ENCODE measurements at places on chromosomes 3 and 15. TPM values are rescaled to one million over a fixed set of nuclear protein-coding genes. Genes with fewer than 3 reads are reported as not detected.

- H3K4me1 ChIP-seq = no peaks in the 10 kb centered on the region
- no peaks in the 10 kb centered on the region for H3K27me3 ChIP-seq
- H3K27ac ChIP-seq = no peak overlapping the region
- DNase-seq = no peak
- H3K4me3 ChIP-seq = no peak overlapping the region
- H3K36me3 ChIP-seq = no peaks in the 10 kb centered on the region
Measured at GRCh38 chr3:10549617-10550230, 44.3 kb upstream of the ATP2B2 start.

Gene RTF1
- total RNA-seq = 40.6 TPM

- H3K27me3 ChIP-seq = no peaks in the 10 kb centered on the region
- no peak for DNase-seq
- no peaks in the 10 kb centered on the region for H3K4me1 ChIP-seq
- H3K4me3 ChIP-seq = no peak overlapping the region
Measured at GRCh38 chr3:100781301-100781700, 72.0 kb downstream of the TFG start.

GRCh38 chr15:36403351-36403750 is 176.1 kb upstream of the CDIN1 start:
- H3K36me3 ChIP-seq = no peaks in the 10 kb centered on the region
- DNase-seq = no peak
- no peak overlapping the region for H3K4me3 ChIP-seq
- no peaks in the 10 kb centered on the region for H3K27me3 ChIP-seq
- peaks cover 7% of the 10 kb centered on the region for H3K4me1 ChIP-seq

DNA sequence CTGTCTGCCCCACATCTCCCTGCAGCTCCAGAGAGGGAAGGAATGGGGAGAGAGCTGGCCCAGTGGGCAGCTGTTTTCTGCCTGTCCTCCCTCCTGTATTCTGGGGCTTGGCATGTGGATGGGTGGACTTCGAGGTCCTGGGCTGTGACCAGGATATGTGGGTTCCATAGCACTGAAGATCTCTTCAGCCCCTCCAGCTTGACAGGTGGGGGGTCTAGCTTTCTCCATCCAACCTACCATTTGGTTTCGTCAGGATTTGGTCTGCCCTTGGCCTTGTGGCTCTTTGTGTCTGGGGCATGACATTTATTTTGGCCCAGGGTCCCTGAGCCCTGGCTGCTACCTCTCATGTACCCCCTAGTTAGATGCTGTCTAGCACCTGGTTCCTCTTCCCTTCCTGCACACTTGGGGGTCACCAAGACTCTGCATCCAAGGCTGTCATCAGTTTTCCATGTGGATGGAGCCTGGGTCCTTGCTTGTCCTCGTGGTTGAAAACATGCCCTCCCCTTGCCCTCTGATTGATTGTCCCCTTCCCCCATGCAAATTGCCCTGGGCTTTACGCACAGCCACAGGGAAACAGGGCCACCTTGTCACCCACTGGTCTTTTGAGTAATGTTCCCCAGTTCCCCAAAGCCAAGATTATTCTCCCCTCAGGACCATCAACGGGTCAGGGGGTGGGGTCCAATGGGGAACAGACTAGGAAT is 3.2 kb downstream of the EPHB3 start:
- no peaks in the 10 kb centered on the region for H3K36me3 ChIP-seq
- H3K4me1 ChIP-seq = peaks cover 4% of the 10 kb centered on the region
- no peak for DNase-seq
- peaks cover 41% of the 10 kb centered on the region for H3K27me3 ChIP-seq

Gene WNT5A
- 0.25 TPM for total RNA-seq

DNA sequence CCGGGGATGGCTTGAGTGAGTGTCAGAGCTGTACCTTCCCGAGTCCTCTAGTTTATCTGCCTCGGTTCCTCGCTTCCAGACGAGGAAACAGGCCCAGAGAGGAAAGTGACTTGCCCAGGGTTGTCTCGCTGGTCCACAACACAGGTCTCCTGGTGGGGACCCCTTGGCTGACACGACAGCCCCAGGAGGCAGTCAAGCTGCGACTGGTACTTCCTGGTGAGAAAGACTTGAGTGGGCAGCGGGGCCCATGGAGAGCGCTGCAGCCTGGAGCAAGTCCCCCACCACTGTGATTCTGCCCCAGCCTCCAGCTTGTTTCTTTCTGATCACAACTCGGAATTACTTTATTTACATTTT is 600 bp upstream of the CHRNA5 start:
- no peak overlapping the region for H3K27ac ChIP-seq
- no peak for DNase-seq
- H3K4me1 ChIP-seq = peaks cover 12% of the 10 kb centered on the region
- no peak overlapping the region for H3K4me3 ChIP-seq
- H3K27me3 ChIP-seq = peaks cover 2% of the 10 kb centered on the region

- peaks cover 6% of the 10 kb centered on the region for H3K36me3 ChIP-seq
- H3K27me3 ChIP-seq = no peaks in the 10 kb centered on the region
- H3K4me3 ChIP-seq = peak overlapping the region; percentile 65
- DNase-seq = no peak
- peaks cover 23% of the 10 kb centered on the region for H3K4me1 ChIP-seq
- H3K27ac ChIP-seq = peak overlapping the region; percentile 84
Measured at GRCh38 chr15:43105077-43105736, 631 bp downstream of the UBR1 start.

DNA sequence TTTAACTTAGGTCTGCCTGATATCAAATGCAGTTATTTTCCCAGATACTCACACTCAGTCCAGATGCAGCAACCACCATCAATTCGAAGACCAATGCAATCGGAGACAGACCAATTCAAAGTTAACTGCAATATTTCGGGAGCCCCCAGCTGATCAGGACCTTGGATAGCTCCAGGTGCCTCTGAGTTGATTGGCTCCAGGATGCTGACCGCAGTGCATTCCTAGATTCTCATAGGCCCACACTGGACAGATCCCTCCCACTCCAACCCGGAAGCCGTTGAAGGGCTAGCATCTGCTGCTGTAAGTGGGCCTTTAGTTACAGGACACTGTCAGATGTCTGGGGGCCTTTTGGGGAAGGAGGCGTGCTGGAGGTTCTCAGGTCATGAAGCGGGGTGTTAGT is 89.5 kb upstream of the ATP2B2 start:
- peak; percentile 41 for DNase-seq
- no peaks in the 10 kb centered on the region for H3K4me1 ChIP-seq
- no peaks in the 10 kb centered on the region for H3K27me3 ChIP-seq
- H3K36me3 ChIP-seq = no peaks in the 10 kb centered on the region
- H3K4me3 ChIP-seq = no peak overlapping the region

Gene MTHFS
- total RNA-seq = 9.9 TPM

DNA sequence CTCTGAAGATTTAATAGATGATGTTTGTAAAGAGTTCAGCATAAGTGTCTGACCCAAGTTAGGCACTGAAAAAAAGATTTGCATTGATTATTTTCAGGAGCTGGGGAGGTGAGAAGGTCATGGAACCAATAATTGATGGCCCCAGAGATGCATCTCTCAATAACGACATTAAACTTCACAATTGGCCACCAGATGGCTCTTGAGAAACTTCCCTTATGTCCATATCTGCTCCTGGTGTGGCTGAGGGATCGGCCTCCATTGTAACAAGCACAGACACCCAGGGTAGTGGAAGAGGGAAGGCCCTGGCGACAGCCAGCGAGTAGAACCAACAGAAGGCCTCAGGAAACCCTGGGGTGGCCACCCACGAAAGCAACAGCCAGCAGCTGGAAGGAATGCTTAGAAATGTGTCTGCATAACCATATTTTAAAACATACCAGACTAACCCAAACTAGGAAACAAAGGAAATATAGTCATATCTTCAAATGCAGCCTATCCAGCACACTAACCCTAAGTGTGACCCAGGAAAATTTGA is 536.7 kb downstream of the SOX2 start:
- H3K4me1 ChIP-seq = no peaks in the 10 kb centered on the region
- DNase-seq = no peak
- no peak overlapping the region for H3K27ac ChIP-seq
- no peaks in the 10 kb centered on the region for H3K27me3 ChIP-seq
- H3K36me3 ChIP-seq = no peaks in the 10 kb centered on the region

DNA sequence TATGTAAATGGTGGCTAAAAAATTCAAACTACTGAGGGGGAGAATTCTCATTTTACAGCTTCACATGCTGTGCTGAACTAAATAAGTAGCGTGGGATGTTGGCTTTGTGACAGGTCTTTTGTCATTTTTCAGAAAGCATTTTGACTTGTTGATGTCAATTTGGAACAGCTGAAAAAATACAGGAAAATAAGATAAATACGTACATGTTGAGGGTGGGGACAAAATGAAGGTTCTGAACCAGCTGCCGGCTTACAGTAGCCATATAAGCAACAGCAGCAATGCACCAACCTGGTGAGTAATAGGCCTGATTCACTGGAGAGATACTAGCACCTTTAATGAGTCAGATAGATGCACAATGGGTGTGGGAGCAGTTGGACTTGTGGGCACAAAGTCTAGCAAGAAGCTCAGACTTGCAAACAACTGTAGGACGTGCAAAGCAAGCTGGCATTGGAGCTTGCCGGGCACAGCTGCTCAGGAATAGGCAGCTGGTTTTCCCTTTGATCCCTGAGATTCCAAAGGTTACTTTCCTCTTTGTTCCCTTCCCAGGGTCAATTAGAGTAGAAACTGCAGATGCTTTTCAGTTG is 12.9 kb downstream of the B3GNT5 start:
- H3K27me3 ChIP-seq = no peaks in the 10 kb centered on the region
- H3K4me1 ChIP-seq = peaks cover 18% of the 10 kb centered on the region
- DNase-seq = peak; percentile 83
- no peaks in the 10 kb centered on the region for H3K36me3 ChIP-seq
- H3K4me3 ChIP-seq = no peak overlapping the region
- peak overlapping the region; percentile 31 for H3K27ac ChIP-seq

DNA sequence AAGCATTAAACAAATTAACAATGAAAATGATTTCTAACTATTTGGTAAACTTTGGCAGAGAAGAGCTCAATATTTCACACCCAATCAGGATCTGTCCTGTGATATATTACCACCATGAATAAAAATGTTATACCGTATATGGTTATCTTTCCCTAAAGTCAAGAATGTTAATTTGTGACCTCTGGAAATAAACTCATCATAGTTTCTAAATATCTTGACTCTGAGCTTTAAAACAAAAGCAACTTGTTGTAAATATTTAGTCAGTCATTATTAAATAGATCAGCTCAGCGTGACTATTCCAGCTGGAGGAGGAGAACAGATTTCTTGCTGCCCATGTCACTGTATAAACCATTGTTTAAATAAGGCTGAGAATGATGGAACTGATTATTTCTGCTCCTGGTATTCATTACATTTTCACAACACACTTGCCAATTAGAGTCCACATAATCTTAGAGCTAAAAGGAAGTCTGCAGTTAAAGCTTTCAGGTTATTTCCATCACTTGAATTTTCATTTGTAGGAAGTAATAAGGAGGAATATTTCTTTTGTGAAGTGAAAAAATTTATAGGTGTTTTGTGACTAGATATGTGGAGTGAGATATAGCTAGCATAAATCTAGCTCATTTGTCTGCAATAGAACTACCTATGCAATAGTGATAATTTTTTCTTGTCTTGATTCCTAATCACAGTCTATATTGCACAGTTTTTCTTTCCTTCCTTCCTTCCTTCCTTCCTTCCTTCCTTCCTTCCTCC is 106.5 kb upstream of the P2RY1 start:
- no peak for DNase-seq
- H3K36me3 ChIP-seq = no peaks in the 10 kb centered on the region
- no peak overlapping the region for H3K27ac ChIP-seq
- no peaks in the 10 kb centered on the region for H3K27me3 ChIP-seq
- no peak overlapping the region for H3K4me3 ChIP-seq

- H3K27ac ChIP-seq = no peak overlapping the region
- no peak for DNase-seq
- no peaks in the 10 kb centered on the region for H3K27me3 ChIP-seq
- peaks cover 14% of the 10 kb centered on the region for H3K4me1 ChIP-seq
- H3K36me3 ChIP-seq = no peaks in the 10 kb centered on the region
- no peak overlapping the region for H3K4me3 ChIP-seq
Measured at GRCh38 chr3:16846373-16847080, 38.2 kb upstream of the PLCL2 start.

DNA sequence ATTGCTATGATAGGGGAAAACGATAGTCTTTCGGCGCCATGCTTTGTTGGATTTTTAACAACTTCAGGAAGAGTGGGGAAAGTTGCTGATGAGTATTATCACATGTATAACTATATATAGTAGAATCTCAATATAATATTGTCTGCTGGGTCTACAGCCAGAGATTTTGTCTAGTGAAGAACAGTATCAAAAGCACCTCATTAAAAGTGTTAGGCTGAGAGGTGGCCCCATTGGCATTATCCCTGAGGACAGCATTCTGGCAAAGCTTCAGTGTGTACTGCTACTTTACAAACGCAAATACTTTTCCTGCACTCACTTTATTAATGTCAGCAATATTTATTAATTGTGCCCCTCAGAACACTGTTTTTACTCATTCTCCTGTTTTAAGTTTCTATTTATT is 11.8 kb downstream of the QTRT2 start:
- peaks cover 3% of the 10 kb centered on the region for H3K4me1 ChIP-seq
- H3K4me3 ChIP-seq = no peak overlapping the region
- H3K27ac ChIP-seq = no peak overlapping the region
- DNase-seq = no peak
- H3K27me3 ChIP-seq = no peaks in the 10 kb centered on the region

Gene LRRK1
- 22.1 TPM for total RNA-seq

Gene MST1R
- 1.5 TPM for total RNA-seq

Gene CAMK2N2
- not detected for total RNA-seq

- no peak overlapping the region for H3K4me3 ChIP-seq
- no peaks in the 10 kb centered on the region for H3K36me3 ChIP-seq
- peaks cover 1% of the 10 kb centered on the region for H3K27me3 ChIP-seq
- no peaks in the 10 kb centered on the region for H3K4me1 ChIP-seq
- no peak overlapping the region for H3K27ac ChIP-seq
Measured at GRCh38 chr3:108319428-108320082, 23.2 kb downstream of the HHLA2 start.

DNA sequence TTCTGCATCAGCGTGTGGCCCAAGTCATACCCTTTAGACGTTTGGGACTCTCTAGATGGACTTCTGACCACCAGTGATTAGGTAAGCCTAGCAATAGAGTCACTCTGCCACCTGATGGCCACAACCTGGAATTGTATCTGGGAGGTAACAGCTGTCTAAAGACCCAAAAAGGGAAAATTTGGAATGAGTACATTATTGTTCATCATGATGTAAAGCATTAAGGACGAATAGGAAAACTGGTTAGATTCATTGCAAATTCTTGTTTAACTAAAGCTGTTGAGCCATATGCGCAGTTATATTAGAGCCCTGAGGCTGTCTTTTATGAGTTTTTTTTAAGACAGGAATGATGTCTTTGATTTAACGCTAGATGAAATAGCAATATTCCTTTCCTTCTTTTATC is 63.6 kb downstream of the FAM81A start:
- H3K4me3 ChIP-seq = no peak overlapping the region
- DNase-seq = peak; percentile 72
- peaks cover 4% of the 10 kb centered on the region for H3K27me3 ChIP-seq
- H3K36me3 ChIP-seq = no peaks in the 10 kb centered on the region
- H3K27ac ChIP-seq = no peak overlapping the region

Gene ITIH3
- total RNA-seq = not detected

- peak; percentile 94 for DNase-seq
- H3K36me3 ChIP-seq = peaks cover 10% of the 10 kb centered on the region
- H3K4me1 ChIP-seq = peaks cover 25% of the 10 kb centered on the region
- no peak overlapping the region for H3K4me3 ChIP-seq
- H3K27me3 ChIP-seq = no peaks in the 10 kb centered on the region
Measured at GRCh38 chr15:57609805-57610529, 18.3 kb downstream of the MYZAP start.
